Right ventricle myocardium superior (tissue), 1 donor: ENCODE measurements at places on chromosomes 5 and 9. TPM values are rescaled to one million over a fixed set of nuclear protein-coding genes. Genes with fewer than 3 reads are reported as not detected.

DNA sequence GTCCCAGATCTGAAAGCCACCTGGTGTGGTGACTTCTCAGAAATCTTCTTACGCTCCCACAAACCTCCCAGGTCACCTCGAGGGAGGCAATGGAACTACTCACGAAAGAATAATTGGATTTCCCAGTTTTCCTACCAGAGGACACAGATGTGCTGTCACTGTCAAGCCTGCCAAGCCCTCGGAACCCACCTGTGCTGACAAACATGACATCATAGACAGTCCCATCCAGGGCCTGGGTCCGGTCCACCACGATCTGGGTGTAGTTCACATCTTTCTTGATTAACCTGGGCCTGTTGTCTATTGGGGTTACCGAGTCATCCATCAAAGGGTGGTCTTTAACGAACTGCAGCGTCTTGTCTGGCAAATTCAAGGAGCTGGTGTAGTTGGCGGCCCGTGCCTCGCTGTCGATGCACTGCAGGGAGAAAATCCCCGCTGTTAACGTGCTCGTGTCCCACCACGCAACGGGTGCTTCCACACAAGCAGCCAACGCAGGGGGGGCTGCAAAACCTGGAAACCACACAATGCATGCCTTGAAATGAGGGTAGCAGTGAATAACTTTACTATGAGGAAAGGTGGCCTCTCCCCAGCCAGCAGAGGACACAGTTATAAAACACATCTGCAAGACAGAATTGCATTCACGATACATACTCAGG is 69.0 kb downstream of the SECISBP2 start:
- DNase-seq: no peak

- DNase-seq: no peak
These were observed 83.2 kb upstream of the ZNF462 start for GRCh38 chr9:106779796-106780195.

- DNase-seq: no peak
These were observed 435.1 kb downstream of the SPATA31D1 start for GRCh38 chr9:82423700-82424099.

DNA sequence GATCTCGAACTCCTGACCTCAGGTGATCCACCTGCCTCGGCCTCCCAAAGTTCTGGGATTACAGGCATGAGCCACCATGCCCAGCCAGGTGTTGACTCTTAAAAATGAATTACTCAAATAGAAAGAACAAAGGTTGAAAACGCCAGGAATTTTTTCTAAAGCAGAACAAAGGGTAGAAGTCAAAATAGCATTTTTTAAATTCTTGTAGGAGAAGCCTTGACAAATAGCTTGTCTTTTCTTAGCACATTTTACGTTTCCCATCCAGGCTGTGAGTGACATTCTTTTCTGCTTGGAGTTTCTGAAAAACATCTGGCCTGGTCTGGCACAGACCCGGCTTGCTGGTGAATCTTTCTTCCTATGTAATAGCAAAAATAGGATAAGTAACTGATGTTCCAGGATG is 169.4 kb upstream of the ZNF462 start:
- DNase-seq: no peak

DNA sequence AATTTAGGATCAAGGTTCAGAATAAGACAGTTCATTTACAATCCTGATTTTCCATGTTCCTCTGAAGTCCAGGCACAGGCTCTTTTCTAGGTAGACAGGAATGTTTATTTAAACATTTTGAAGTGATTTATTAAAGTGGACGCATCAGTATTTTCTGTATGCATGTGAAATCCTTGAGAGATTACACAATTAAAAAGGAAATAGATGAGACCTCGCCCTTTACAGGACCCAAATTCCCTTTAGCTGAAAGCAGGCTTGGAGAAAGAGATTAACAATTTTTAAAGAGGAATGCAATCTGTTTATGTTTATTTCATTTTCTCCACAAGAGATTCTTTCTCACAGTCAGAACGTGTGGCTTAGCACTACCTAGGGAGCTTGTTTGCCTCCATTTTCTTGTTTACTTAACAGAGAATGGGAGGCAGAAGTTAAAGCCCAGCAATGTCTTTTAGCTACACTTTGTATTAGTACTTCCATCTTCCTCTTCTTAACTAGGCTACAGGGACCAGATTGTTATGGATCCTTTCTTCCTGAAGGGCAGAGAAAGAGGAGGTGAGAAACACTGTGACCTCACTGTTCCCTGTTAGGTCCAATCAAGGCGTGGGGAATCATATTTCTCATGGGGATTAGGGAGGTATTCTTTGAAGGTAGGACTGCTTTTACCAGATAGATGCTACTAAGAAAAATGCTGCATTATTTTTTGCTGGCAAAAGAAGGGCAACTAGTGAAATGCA is 416.0 kb downstream of the SH3GL2 start:
- DNase-seq: no peak

GRCh38 chr5:107153283-107153682 is 517.5 kb downstream of the EFNA5 start:
- DNase-seq: no peak

DNA sequence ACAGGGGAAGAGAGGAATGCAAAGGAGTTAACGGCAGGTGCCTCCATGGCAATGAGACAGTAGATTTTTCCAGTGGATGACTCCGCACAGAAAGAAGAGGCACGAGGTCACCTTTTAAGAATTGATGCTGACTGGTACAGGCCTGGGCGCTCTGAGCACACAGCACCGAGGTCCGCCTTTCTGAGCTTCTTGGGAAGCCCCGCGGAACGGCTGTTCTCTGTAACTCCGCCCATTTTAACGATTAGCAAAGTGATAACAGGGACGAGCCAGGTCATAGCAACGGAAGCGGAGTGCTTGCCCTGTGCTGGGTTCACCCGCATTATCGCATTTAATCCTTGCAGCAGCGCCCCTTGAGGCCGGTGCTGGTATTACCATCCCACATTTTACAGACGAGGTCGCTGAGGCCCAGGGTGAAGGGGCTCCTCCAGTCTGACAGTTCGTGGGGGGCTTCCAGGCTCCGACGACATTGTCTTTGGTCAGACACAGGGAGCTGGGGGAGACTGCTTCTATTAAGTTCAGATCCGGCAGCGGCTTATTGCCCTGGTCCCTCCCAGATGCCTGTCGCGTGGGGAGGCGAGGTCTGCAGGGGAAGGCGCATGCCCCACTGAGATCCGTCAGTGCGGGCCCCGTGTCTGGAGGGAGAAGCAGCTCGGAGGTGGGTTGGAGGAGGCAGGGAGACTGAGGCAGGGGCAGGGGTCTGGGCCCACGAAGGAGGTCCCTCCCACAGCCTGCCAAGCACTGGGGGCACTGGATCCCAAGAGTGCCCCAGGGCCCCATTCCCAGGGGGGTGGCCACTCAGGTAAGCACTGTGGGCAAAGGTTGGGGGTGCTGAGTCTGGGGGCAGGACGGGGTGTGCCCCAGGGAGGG is 22.3 kb upstream of the HMCN2 start:
- peak; percentile 89 for DNase-seq

DNA sequence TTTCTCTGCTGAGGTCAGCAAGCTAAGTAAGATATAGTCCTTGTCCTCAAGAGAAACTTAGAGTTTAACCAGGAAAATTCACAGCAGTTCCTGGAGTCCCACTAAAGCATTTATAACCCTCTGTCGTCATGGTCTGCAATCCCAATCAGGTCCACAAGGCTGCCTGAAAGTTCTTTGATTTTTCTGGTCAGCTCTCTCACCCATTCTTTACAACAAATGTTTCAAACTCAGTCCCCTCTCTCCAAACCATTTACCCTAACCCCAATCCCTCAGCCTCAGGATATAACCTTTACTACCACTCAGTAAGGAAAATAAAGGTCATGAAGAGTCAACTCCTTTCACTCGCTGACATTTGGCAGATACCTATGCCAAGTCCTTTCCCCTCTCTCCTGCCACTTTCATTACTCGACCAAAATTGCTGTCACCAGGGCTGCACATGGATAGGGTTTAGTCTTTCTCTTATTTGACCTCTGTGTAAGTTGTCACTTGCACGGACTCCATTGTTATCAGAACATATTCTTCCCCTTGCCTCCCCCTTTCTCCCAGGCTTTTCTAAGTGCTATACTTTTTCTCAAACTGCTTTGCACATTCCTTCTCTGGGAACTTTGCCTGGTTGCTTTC is 936.6 kb downstream of the NR2F1-AS1 start:
- DNase-seq: no peak

GRCh38 chr9:98374385-98375051 is 119.1 kb upstream of the TBC1D2 start:
- no peak for DNase-seq

- DNase-seq: no peak
These were observed 131.1 kb downstream of the FOXD1 start for GRCh38 chr5:73317523-73317922.

DNA sequence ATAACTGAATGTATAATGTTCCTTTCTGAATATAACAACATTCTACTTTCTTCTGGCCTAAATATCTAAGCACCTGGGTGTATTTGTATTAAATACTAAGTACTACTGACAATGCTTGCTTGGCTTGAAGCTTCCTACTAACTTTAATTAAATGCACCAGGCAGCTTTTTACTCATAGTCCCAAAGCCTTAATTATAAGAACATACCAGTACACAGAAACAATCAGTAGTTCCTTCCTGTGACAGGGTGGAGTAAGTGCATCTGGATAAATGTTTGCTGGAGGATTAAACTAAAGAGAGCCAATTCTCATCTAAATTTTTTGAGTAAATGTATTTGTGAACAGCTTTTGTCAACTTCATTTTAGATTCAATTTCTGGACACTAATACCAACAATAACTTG is 558.6 kb upstream of the SEMA6A start:
- DNase-seq: no peak

DNA sequence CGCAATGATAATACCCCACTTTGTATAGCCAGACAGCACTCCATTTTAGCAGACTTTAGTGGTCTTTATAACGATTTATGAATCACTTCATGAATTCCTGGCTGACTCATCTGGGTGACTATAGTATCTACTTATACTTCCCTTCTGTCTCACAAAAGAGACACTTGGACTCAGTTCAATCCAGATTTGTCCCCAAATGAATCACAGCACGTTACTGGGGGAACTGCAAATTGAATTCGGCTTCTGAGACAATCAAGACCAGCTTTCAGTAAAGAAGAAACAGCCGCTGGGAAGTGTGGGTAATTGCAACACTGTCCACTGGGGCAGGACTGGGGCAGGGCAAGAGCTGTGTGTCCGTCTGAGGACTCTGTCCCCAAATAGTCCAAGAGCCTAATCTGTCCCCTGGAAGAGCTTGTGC is 337.3 kb upstream of the RFX3 start:
- no peak for DNase-seq

DNA sequence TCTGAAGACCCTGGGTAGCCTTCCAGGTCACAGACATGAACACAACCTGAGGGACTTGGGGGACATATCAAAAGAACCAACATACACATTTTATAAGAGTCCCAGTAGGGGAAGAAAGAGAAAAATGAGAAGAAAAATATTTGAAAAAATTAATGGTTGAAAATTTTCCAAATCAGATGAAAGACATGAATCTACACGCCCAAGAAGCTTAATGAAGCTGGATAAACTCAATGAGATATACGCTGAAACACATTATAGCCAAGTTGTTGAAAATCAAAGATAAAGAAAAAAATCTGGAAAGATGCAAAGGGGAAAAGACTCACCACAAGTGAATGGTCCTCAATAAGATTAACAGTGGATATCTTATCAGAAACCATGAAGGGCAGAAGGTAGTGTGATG is 9.6 kb upstream of the CCDC180 start:
- DNase-seq: no peak

DNA sequence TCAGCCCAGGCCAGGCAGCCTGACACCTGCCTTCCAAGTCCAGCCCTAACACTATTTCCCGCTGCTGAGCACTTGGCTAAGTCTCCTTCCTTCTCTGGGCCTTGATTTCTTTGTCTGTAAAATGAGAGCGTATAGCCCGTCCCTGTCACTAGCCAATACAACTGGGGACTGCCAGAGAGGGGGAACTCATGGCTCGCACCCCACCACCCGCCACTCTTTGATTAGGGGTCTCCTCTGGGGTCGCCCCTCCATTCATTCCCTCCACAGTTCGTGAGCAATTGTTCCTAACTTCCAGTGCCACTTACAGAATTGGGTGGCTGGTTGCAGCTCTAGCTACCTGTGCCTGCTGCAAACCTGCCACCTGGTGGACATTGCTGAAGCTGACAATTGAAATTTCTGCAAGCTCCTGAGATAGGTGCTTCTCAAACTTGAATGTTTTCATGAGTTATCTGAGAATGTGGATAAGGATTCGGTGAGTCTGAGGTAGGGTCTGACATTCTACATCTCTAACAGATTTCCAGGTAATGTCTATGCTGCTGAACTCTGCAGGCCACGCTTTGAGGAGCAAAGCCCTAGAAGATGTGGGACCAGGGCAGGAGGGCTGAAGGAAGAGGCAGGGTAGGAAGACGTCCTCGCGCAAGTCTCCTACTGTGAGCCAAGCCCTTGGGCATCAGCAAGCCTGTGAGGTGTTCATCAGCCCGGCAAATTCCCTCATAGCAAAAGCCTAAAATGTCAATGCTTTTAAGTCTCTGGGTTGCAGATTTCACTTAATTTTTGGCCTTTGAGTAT is 13.3 kb upstream of the RECK start:
- DNase-seq: peak; percentile 50

DNA sequence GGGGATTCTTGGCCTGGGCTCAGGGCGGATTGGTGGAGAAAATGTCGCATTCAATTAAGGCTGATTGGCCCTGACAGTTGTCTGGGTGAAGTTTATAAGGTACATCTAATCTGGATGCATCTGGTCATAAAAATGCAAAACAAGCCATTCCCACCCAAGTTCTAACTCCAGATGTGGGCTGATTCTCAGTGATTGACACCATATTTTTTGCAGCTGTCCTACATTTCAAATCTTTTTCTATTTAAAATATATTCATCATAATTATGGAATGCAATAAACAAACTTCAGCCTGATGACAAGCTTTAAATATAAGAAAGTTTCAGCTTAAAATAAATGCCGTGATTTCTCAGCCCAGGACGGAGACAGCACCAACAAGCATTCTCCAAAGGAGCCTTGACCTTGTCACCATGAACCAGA is 146.4 kb upstream of the SMIM23 start:
- DNase-seq: no peak

CDH9 gene
- total RNA-seq: not detected

COL15A1 gene
- 55.9 TPM for total RNA-seq

AHRR gene
- 1.8 TPM for total RNA-seq

LPAR1 gene
- 12.7 TPM for total RNA-seq

SLC22A4 gene
- total RNA-seq: 1.6 TPM

CEL gene
- 7.3 TPM for total RNA-seq

PCDHB16 gene
- total RNA-seq: 2.2 TPM

C5orf58 gene
- 0.65 TPM for total RNA-seq

ZNF658 gene
- total RNA-seq: 12.1 TPM

ARHGEF37 gene
- total RNA-seq: 32.9 TPM

NR5A1 gene
- total RNA-seq: not detected

RNF130 gene
- 49.8 TPM for total RNA-seq
